ENCODE measurements at places on chromosomes 12 and 14. TPM values are rescaled to one million over a fixed set of nuclear protein-coding genes. Genes with fewer than 3 reads are reported as not detected.

DNA sequence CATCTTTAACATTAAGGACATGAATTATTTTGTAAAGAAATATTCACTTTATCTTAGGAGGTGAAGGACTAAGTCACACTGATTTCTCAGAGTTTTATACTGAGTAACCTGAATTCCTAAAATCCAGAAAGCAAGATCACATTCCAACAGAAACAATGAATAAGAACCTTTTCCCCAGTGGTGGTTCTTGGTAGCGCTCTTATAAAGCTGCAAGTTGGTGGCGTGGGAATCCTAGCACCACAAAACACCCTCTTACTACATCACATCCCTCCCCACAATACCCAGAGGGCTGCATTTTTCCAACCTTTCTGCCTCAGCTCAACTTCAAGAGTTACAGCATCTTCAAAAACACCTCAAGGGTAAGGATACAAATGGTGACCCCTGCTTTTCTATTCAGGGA lies 44.0 kb upstream of the SMUG1 start:
- no peak for DNase-seq

DNA sequence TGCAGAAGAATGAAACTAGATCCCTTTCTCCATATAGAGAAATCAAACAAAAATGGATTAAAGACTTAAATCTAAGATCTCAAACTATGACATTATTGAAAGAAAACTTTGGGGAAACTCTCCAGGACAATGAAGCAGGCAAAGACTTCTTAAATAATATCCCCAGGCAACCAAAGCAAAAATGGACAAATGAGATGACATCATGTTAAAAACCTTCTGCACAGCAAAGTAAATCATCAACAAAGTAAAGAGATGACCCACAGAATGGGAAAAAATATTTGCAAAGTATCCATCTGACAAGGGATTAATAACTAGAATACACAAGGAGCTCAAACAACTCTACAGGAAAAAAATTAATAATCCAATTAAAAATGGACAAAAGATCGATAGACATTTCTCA lies 101.0 kb downstream of the RALGAPA1 start:
- no peak for DNase-seq

DNA sequence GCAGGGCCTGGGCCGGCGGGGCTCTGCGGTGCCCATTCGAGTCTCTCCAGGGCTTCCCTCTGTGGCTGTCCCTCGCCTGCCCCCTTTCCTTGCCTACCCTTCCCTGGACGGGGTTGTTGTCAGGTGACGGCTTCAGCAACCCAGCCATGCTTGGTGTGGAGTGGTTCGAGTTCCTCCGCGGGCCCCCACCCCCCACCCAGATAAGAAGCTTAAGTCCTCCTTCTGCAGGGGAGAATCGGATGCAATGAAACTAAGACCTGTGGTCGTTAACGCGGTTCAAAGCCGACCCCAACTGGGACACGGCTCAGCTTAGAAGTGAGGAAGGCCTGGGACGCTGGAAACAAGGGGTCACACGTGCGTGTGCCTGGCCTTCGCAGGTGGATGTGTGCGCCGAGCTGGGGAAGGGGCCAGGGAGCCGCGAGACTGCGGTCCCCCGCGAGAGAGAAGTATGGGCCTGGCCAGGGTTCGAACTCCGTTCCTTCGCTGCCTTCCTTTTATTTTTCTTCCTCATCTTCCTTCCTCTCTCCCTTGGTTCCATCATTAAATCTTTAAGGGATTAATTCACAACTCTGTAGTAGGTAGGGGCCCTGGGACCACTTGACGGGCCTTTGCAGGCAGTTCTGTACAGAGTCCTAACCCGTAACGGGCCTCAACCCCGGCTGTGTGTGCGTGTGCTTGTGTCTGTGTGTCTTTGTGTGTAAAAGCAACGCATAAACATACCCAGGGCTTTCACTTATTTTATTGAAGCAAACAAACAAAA lies 3.5 kb downstream of the TTC6 start:
- DNase-seq = no peak

GRCh38 chr14:51401272-51401671 lies 161.2 kb downstream of the TMX1 start:
- no peak for DNase-seq

- no peak for DNase-seq
Observed at GRCh38 chr12:26113181-26113654, 11.6 kb downstream of the BHLHE41 start.

HHIPL1 gene
- total RNA-seq = 0.35 TPM

NTN4 gene
- 2.4 TPM for total RNA-seq

Measured in CD4-positive, alpha-beta memory T cell (primary cell).